ENCODE measurements at places on chromosomes 5 and 9. TPM values are rescaled to one million over a fixed set of nuclear protein-coding genes. Genes with fewer than 3 reads are reported as not detected.

DNA sequence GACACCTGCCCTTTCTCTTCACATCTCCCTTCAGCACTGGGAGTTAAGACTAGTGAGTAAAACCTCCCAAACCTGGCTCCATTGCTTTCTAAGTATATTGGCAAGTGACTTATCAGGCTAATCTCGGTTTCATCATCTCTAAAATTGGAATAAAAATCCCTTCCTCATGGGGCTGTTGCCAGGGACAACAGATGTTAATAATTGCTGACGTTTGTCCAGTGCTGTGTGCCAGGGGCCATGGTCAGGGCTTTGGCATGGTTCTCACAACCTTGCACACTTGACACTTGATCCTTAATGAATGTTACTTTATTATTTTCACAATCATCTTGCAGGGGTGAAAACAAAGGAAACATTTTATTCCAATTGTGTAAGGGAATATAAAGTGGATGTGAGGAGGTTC lies 1262.0 kb upstream of the WWC1 start:
- no peak overlapping the region for H3K27ac ChIP-seq
- H3K4me1 ChIP-seq: no peaks in the 10 kb centered on the region
- no peaks in the 10 kb centered on the region for H3K36me3 ChIP-seq
- no peaks in the 10 kb centered on the region for H3K27me3 ChIP-seq
- no peak for DNase-seq
- H3K4me3 ChIP-seq: no peak overlapping the region

Gene CDC25C
- total RNA-seq: not detected

Gene PIP5KL1
- 6.0 TPM for total RNA-seq

- no peak overlapping the region for H3K27ac ChIP-seq
- no peaks in the 10 kb centered on the region for H3K27me3 ChIP-seq
- H3K4me3 ChIP-seq: no peak overlapping the region
- H3K36me3 ChIP-seq: no peaks in the 10 kb centered on the region
- H3K4me1 ChIP-seq: no peaks in the 10 kb centered on the region
Observed at GRCh38 chr9:126750941-126751725, 53.7 kb upstream of the ZBTB43 start.

Gene TXNDC8
- not detected for total RNA-seq

Gene SCGB3A1
- total RNA-seq: not detected

- H3K27ac ChIP-seq: no peak overlapping the region
- H3K4me1 ChIP-seq: no peaks in the 10 kb centered on the region
- H3K27me3 ChIP-seq: no peaks in the 10 kb centered on the region
- no peak for DNase-seq
Observed at GRCh38 chr9:126049088-126049487, 277.5 kb upstream of the MVB12B start.

Measured in thoracic aorta (tissue), 2 donors.